Right lung (tissue), 10 donors: ENCODE measurements at places on chromosomes 6 and 20. TPM values are rescaled to one million over a fixed set of nuclear protein-coding genes. Genes with fewer than 3 reads are reported as not detected.

TRIM40 gene
- polyA plus RNA-seq: 0.14 TPM

CFAP61 gene
- polyA plus RNA-seq: 3.5 TPM

MTO1 gene
- polyA plus RNA-seq: 34.6 TPM

EYA4 gene
- 5.3 TPM for polyA plus RNA-seq

DNA sequence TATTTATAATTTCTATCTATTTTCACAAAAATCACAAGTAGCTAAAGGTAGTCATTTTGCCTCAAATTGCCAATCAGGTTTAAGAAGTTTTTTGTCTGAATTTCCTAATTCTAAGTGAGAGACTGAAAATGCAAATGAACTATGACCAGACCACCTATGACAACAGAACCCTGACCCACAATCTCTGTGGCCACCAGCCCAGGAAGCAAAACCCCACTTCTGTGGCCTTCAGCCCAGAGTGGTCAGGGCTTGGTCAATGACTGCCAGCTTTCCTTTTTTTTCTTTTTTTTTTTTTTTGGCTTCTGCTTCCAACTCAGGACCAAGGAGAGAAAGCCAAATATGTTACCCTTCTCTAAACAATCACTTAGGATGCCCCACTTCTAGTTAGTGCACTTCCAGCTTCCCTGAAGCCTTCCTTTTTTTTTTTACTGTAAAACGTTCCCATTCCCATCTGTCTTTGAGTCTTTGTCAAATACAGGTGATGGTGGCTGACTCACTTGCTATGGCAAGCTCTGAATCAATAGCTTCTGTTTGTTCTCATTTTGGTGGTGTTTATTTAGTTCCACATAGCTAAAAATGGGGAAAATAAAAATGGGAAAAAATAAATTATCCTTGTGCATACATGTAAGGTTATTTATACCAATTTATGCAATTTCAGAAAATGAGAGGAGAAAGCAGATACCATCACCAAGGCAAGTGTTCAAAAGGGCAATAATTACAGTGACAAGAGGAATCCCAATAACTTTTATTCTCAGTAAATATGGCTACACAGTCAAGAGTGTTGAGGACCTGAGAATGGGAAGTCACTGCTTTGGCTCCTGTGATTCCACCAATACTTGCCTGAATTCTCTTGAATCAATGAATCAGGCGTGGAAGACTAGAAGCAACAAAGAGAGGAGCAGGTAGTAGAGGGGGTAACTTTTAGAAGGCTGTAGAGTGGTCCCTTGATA, 170.3 kb upstream of the PDE7B start:
- DNase-seq: no peak

- DNase-seq: no peak
Measured at GRCh38 chr6:34465531-34466241, at the start of gene PACSIN1. TSS of gene PACSIN1 (plus strand) at chr6:34466076. CDS start at chr6:34526306, 60,230 bp downstream.

DNA sequence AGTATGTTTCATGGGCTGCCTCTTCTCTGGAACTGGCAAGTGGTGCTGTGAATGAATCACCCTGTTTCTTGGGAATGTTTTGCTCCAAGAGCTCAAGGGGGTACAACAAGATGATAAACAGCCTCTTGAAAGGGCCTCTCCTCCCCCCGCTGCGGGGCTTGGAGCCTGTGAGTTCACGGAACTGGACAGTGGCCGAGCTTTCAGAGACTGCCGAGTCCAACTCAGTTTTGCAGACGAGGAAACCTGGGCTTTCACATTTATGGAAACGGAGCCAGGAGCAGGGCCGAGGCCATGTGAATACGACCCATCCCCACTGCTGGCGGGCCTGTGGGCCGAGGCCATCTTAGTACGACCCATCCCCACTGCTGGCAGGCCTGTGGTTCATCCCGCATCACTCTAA, 18.2 kb upstream of the SRC start:
- no peak for DNase-seq

DNA sequence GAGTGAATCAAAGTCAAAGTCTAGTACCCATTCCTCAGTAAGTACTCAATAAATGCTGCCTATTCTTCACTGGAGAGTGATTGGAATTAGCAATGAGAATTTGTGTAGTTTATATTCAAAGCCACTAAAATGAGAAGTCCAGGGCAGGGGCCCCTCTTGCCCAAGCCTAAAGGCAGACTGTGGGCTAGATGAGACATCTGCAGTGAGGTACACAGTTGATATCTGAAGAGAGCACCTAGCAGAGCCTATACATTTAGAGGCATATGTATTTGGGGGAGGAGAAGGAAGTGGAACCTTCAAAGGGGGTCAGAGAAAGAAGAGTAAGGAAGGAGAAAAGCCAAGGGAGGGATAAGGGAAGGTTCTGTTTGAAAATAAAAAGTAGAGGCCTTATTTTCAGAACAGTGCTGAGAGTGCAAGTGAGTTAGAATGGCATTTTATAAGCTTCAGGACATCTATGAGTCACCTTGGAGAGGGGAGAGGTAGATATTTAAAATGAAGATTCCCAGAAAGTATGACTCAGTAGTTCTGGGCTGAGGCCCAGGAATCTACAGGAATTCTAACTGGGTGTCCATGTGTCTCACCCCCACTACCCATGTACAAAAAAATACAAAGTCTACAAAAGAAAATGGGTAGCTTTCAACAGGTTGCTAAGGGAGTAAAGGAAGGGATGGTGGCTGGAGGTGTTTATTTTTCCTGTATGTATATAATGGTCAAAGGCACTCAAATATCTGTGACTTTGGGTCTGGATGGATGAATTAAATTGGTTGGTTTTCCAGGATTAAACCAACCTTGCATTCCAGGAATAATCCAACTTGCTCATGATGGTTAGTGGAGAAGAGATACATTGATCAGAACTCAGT, 135.1 kb downstream of the ZFP64 start:
- no peak for DNase-seq

DNA sequence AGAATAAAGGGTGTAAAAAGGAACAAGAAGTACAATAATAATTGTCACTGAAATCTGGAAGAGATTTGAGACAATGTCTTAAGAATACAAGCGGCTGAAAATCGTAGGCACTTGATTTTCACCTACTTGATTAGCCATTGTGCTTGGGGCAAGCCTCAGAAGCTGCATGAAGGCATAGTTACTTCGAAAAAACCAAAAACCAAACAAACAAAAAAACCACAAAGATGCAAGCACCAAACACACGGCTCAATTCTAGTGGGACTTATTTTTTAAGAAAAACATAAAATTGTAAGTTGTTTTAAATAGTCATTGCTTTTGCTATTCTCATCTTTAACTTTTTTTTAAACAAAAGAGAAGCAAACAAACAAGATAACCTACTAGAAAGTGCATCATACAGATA, 235.6 kb downstream of the OGFRL1 start:
- no peak for DNase-seq

- DNase-seq: no peak
Measured at GRCh38 chr6:161984713-161985112, 710.9 kb upstream of the AGPAT4 start.

DNA sequence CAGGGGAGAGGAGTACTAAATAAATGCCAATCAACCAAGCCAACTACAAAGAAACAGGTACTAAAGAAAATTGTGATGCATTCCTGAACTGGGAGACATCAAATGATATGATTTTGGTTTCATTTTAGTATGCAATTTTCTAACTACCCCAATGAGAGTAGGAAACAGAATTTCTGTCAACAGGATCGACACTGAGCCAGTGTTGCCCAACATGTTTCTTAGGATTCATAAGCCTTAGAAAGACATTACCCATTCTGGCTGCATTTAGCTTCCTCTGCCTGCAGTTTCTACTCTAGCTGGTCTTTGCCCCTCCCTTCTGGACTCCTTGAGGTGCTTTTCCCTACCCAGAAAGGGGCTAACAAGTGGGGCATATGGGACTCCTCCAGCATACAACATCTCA, 49.8 kb downstream of the KCTD20 start:
- DNase-seq: no peak

GRCh38 chr20:23234311-23235078, 116.1 kb upstream of the NXT1 start:
- no peak for DNase-seq

DNA sequence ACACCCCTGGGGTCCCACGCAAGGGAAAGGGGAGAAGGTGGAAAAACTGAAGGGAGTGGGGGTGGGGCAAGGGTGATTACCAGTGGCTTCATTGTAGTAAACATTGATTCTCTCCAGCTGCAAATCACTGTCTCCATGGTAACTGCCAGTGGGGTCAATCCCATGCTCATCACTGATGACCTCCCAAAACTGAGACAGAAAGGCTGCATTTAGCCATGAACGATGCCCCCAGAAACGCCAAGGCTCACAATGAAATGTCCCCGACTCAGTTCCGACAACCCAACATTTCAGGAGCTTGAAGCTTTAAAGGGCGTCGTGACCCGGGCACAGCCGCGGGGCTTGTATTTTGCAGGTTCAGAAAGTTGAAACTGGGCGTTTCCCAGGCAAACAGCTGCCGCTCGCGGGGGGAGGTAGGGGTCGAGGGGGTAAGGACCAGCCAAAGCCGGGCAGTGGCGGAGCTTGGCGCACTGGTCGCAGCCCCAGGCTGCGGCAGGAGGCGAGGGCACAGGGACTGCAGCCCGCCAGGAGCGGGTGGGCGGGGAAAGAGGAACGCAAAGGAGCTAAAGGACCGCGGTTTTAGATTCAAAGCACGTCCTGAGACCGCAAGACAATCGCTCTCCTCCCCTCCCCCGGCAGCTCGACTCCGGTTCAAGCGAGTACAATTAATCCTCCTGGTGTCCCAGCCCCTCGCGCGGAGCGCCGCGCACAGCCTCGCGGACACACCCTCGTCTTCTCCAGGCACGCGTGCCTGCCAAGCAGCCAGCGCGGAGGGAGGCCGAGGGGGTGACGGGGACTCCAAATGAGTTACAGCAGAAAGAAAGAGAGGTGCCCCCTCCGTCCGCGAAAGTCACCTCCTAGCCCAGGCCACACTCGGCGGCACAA, 731 bp downstream of the TUBB2B start:
- DNase-seq: no peak

DNA sequence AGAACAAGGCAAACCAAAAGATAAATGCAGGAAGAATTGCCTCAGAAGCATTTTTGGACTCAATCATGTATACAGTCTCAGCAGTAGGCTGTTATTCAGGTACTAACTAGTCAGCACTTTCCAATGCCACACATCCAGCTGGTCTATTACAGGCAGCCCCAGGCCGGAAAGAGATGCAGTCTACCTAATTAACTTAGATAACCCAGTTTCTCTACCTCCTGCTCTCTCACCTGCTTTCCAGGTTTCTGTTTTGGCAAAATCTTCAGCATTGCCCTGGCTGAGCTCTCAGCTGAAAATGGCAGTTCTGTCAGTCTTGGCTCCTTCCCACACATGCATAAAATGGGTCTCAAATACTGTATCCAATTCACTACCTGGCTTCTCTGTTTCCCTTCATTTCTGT, 101.3 kb upstream of the UFL1 start:
- no peak for DNase-seq
